Ovary (tissue), 10 donors: ENCODE measurements at places on chromosomes 4 and X. TPM values are rescaled to one million over a fixed set of nuclear protein-coding genes. Genes with fewer than 3 reads are reported as not detected.

Gene GABRE
- 2.0 TPM for polyA plus RNA-seq

Gene HELT
- polyA plus RNA-seq: not detected

Gene UGT2B17
- polyA plus RNA-seq: not detected

Gene STPG2
- polyA plus RNA-seq: 0.06 TPM

Gene MECP2
- polyA plus RNA-seq: 29.6 TPM

Gene CABS1
- not detected for polyA plus RNA-seq

Gene CT47B1
- not detected for polyA plus RNA-seq

DNA sequence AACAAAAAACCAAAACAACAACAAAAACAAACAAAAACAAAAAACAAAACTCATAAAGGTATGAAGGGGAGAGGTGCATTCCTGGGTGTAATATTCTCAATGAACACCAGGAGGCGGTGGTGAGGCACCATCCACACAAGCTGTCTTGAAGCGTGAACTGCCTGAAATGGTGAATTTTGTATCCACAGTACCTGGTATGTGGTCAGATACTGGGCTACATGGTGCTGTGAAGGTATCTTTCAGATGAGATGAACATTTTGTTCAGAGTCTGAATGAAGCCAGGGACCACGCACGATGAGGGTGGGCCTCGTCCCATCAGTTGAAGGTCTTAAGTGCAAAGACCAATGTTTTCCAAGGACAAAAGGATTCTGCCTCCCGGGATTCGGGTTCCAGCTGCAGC lies 58.5 kb downstream of the ASMT start:
- DNase-seq: no peak

DNA sequence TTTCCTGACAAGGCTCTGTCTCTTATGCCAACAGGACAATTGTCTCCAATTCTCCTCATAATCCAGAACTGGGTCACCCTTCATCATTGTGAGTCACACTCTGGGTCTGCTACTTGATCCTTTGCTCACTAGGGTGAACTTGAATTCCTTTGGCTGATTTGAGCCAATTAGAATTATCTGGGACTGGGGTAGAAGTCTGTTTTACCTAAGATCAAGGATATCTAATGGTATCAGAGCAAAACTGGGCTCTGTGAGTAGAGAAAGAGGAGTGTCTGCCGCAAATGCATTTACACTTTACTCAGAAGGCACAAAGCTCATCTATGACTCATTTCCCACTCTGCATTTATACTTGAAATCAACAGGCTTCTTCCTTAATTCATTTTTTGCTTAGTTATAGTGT lies 72.6 kb downstream of the PITX2 start:
- no peak for DNase-seq

DNA sequence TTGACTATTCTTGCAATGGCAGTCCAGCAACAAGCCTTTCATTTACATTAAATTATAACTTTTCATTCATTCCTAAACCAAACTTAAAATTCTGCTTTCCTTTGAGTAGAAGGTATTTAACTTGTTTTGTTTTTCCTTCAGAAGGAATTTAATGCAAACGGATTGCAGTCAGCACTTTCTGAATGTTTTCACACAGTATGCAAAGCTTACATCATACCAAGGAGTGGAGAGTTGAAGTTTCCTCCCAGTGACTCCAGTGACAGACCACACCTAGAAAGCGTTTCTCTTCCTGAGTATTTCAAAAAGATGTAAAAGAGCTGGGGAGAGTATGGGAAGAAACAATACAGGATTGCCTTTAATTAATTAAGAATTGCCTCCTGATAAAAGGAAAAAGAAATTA lies 8.1 kb downstream of the EPGN start:
- DNase-seq: no peak

DNA sequence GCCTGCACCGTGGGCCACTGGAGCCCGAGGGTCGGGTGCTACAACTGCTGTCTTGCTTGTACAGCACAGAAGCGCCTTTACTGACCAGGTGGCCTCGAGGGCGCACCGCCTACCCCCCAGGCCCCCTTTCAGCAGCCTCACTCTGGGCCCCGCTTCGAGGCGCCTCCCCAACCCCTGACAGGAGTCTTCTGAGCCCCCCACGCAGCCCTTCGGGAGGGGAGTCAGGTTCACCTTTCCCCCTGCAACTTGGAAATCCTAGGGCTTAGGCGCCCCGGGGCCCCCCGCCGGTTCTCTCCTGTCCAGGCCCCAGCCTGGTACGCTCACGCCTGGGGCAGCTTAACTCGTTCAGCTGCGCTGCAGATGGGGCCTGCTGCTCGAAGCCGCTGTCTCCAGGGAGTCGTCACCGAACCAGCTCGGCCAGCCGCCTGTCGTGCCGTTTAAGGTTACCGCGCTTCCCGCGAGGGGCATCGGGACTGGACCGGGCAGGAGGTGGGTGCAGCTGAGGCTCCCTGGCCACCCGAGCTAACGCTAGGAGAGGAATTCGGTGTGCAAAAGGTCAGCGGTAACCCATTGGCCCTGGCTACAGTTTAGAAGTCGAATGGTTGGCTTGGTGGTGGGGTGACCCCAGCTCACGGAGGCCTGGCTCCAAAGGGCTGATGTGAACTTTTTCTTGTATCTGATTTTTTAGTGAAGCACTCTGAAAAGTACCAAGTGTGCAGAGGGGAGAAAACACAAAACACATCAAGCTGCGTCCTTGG lies 58.9 kb upstream of the BCOR start:
- DNase-seq: peak; percentile 29

GRCh38 chrX:71301195-71301924 lies at the start of gene ITGB1BP2:
Gene ITGB1BP2 (plus strand): TSS chrX:71301750. CDS start chrX:71301807, 57 bp downstream.
- no peak for DNase-seq

DNA sequence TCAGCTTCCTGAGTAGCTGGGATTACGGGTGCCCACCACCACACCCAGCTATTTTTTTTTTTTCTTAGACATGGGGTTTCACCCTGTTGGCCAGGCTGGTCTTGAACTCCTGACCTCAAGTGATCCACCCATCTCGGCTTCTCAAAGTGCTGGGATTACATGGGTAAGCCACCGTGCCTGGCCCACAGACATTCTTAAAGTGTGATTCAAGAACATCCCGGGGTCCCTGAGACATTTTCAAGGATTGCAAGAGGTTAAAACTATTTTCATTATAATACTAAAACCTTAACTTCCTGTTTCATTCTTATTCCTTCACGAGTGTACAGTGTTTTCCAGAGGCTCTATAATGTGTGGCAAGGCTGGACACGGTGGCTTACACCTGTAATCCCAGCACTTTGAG lies 318.7 kb downstream of the CAMK2D start:
- DNase-seq: no peak

GRCh38 chr4:71533121-71533520 lies 194.3 kb downstream of the SLC4A4 start:
- DNase-seq: no peak

DNA sequence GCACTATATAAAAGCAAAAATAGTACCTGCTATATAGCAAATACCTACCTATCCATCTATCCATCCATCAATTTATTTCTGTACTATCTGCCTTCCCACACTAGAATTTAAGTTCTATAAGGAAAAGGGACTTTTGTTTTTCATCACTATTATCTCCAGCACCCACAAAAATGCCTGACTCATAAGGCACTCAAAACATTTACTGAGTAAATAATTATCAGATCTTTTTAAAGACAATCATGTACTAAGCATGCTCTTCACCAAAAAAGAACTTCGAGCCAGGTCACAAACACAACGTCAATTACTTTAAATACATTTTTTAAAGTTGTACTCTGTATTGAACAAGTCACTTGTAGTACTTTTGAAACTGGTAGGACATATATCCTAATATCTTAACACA lies 119.9 kb downstream of the FBXW7 start:
- DNase-seq: no peak

- peak; percentile 35 for DNase-seq
These were observed 2.1 kb upstream of the PCDH7 start for GRCh38 chr4:30718021-30718542.

- DNase-seq: peak; percentile 69
These were observed 651 bp upstream of the SAP30 start for GRCh38 chr4:173370130-173370476.

GRCh38 chr4:97589481-97590196 lies 553.6 kb downstream of the STPG2 start:
- no peak for DNase-seq

DNA sequence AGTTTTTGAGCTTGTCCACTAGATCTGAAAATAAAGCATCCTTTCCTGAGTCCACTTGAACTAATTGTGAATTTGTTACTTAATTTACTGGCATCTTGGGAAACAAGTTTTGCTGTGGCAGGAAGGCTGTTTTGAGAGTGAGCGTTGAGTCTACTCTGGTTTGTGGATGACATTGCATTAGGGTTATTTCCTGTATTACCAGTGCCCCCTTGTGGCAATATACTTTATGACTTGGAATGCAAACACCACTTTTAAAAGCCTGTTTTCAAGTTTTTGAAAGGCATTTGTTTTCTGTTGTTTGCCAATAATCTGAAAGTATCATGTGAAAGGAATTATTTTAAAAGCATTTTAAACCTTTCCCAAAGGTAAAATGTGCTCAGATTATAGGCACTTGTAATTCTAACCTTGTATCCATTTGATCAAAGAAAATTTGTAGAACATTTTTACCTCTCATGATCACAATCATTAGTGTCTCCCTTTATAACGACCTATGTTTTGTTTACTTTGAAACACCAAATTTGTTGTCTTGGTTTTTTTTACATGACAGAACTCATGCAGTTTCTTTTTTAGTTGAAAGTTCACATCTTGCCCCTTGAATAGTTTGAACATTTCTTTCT lies 18.0 kb upstream of the CYP2U1 start:
- DNase-seq: no peak

DNA sequence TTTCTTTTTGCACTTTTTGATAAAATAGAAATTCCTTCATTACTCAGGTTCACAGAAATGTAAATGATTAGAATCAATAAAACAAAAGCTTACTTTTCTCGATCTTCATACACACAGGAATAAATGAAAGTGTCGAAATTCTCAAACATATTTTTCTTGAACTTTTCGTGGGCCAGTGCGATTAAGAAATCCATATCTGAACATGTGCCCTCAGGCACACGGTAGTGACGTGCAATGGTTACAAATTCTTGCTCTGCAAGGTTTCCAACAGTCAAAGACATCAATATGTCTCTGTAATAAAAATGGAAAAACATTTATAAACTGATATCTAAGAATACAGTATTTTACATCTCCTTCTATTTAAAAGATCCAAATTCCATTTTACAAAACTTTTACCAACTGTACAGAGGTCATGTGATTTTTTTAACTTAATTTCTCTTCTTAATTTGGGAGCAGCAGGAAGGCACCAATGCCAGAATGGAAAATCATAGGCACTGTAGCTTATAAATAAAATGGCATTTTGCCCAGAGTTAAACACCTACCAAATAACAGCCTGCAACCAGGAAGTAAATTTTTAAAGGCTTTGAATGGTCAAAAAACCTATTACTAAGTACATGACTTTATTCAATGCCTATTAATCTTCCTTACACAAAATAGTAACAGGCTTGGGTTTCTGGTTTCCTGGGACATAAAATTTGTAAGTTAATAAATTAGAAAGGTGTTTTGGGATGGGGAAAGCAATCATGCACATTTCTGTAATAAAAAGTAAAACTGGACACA lies 165.0 kb downstream of the EFHC2 start:
- DNase-seq: no peak

- DNase-seq: no peak
These were observed 8.3 kb downstream of the SLITRK2 start for GRCh38 chrX:145825896-145826295.
